ENCODE measurements at places on chromosomes 12 and 14.

GRCh38 chr12:89960607-89961394, 252.2 kb upstream of the ATP2B1 start:
- no peak for DNase-seq

GRCh38 chr12:29103539-29103974, 45.5 kb upstream of the FAR2 start:
- peak; percentile 60 for DNase-seq

GRCh38 chr14:23647619-23648018, 11.5 kb downstream of the DHRS2 start:
- no peak for DNase-seq

GRCh38 chr12:113932381-113933196, 33.5 kb downstream of the RBM19 start:
- DNase-seq, result no peak

- no peak for DNase-seq
Observed at GRCh38 chr12:16833376-16834015, 227.5 kb upstream of the LMO3 start.

DNA sequence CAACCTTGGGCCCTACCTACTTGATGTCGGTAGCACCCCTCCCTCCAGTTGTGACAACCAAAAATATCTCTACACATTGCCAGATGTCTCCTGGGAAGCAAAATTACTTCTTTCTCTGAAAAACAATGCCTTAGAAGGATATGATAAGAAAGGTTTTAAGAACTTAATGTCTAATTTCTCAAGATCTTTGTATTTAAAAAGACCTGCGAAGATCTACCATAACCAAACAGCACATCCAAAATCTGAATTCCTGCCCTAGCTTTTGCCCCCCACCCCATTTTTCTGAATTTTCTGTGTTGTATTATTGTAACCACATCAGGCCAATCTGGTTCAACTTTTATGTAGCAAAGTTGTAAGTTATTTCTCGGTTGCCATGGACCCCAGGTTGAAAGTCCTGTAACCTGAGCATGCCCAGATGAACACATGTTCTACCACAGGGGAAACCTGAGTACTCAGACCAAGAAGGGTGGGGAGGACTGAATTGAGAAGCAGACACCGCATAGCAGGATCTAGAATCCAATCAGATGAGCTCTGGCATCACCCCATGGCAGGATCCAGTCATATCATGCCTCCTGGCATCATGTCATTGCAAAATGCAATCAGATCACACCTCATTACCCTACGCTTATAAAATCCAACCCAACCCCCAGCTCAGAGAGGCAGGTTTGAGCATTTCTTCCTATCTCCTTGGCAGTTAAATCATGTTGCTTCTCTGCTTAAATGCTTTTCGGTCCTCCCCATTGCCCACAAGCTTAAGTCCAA, 8.7 kb downstream of the TMEM253 start:
- DNase-seq, result no peak

DNA sequence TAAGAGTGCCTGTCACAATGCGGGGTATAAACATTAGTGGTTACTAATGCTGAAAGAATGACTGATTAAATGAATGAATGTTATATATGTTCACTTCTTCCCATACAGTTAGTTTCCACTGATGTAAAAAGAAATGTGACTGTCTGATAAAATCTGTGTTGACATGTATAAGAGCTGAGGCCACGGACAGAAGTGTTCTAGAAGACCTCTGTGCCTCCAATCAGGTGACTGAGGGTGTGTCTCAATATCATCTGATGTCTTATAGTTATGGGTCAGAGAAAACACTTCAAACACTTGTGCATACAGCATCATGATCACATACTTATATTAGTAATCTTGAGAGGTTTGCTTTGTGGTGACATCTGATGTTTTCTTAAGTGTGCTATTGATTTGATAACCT, 183.4 kb downstream of the TTC7B start:
- DNase-seq, result no peak

- no peak for DNase-seq
Observed at GRCh38 chr14:86627080-86627479, 1097.1 kb downstream of the FLRT2 start.

GRCh38 chr14:75450381-75451276, 22.8 kb downstream of the JDP2 start:
- DNase-seq, result no peak

GRCh38 chr12:132154341-132154761, 10.1 kb downstream of the NOC4L start:
- DNase-seq, result no peak

- DNase-seq, result no peak
Observed at GRCh38 chr14:73741876-73742519, 27.8 kb upstream of the PNMA1 start.

DNA sequence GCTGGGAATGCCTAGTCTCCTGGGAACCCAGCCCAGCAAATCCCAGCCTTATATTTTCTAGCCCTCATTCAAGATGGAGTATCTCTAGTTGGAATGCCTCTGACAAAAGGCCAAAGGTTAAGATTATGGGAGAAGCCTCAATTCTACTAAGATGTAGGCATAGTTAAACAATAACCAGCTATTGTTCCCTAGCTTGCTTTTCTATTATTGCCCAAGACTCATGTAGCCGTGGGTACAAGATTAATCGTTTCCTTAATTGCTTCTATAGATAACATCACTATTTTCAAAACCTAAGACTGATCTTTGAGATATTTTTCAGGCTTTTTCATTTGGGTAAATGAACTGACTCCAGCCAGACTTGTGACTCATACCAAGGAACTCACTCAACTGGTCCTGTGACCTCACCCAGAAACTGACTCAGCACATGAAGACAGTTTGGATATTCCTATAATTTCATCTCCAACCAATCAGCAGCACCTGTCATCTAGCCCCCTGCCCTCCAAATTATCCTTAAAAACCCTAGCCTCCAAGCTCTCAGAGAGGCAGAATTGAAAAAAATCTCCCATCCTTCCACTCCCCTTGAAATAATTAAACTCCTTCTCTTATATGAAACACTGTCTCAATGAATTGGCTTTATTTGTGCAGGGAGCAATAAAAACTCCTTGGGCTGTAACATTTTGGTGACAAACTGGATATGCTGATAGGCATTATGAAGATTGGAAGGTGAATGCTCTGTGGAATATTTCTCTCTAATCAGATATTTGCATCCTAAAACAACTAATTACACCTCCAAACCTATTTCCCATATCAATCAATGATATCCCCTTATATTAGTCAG, 589.0 kb downstream of the C12orf50 start:
- no peak for DNase-seq

DNA sequence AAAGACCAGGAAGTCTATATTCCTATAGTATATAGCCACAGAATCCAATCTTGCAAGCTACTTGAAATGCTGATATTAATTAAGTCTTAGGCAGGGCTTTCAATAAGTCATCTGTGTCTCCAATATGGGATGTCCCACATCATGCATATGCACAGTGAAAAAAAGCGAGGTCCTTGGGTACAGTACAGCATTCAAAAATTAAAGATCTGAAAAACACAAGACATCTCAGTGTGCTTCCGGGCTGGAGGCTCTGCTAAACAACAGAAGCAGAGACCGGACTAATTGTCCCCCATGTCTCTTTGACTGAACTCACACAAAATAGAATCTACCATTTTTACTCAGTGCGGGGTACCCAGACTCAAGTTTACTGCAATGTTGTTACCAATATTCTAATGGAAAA, 156.0 kb downstream of the DAD1 start:
- DNase-seq, result no peak

All from AML-193 (cell line).